ENCODE measurements at places on chromosomes 2 and 18.

DNA sequence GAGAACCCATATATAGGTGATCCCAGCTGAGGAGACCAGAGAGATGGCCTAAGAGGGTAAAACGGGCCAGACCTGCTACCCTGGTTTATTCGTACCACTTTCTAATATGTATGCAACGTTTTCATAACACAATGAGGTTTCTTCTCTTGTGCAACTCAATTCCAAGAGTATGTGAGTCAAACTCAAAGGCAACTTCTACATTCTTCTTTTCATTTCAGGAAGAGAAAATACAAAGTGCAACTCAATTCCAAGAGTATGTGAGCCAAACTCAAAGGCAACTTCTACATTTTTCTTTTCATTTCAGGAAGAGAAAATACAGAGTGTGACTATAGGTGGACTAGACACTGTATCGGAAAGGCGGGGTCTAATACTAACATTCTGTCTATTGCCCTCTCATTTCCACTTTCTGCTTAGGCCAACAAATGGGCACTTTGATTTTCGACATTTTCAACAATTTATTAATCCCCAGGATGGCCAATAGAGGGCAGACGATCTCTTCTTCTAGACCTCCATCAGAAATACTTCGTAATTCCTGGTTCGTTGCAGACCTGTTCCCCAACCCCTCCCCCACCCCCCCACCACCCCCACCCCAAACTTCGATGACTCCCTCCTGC, 3.7 kb upstream of the CRIM1 start:
- no peak for DNase-seq

DNA sequence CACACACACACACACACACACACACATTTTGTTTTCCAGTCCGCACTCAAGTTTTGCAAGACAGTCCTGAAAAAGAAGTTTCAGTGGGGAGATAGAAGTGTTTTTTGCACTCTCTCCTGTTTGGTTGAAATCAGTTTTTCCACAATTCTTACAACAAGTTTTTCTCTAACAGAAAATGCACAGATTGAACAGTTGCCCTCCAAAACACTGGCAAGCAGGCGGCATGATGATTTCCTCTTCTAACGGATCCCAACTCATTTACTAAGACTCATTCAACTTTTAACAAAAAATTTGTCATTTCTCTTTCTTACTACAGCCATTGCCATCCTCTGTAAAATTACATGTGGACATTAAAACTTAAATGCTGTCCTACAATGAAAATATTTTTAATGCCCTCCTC, 117.6 kb upstream of the DTNA start:
- no peak for DNase-seq

GRCh38 chr2:2788076-2788475, 457.0 kb upstream of the MYT1L start:
- DNase-seq = no peak

DNA sequence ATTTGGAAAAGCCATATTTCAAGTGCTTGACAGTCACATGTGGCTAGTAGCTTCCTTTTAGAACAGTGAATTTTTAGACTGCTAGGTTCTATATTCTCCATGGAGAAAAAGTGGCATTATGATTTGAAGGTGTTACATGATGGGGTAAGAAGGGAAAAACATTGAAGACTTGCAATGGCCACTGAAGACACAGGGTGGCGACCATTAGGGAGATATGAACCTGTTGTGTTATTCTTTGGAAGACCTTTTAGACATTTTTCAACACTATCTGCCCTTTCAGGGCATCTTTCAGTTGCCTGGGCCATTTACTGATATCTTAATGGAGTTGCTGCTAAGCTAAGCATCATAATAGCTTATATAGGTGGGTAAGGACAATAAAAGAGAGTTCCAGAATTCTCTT, 1387.2 kb downstream of the SUCLG1 start:
- no peak for DNase-seq

DNA sequence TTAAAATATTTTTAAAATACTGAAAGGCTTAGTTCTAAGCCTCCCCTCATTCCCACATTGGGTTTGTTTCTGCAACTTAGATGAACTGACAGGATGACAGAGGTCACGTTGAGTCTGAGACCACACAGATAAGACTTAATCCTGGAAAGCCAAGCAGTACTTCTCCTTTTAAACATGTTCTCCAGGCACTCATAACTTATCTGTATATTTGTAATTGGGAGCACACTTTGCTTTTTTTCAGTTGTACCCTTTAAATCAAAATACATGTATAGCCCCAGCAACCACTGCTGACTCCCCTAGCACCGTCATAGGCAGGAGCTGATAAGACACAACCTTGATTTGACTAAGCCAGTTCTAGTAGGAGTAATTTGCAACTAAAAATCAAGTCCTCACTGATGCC, 394.8 kb downstream of the PID1 start:
- no peak for DNase-seq

GRCh38 chr18:45611943-45612342, 3.3 kb upstream of the SLC14A2 start:
- no peak for DNase-seq

GRCh38 chr2:236782938-236783337, 213.3 kb downstream of the ACKR3 start:
- DNase-seq = no peak

GRCh38 chr2:224952936-224953657, 89.2 kb downstream of the DOCK10 start:
- DNase-seq = no peak

DNA sequence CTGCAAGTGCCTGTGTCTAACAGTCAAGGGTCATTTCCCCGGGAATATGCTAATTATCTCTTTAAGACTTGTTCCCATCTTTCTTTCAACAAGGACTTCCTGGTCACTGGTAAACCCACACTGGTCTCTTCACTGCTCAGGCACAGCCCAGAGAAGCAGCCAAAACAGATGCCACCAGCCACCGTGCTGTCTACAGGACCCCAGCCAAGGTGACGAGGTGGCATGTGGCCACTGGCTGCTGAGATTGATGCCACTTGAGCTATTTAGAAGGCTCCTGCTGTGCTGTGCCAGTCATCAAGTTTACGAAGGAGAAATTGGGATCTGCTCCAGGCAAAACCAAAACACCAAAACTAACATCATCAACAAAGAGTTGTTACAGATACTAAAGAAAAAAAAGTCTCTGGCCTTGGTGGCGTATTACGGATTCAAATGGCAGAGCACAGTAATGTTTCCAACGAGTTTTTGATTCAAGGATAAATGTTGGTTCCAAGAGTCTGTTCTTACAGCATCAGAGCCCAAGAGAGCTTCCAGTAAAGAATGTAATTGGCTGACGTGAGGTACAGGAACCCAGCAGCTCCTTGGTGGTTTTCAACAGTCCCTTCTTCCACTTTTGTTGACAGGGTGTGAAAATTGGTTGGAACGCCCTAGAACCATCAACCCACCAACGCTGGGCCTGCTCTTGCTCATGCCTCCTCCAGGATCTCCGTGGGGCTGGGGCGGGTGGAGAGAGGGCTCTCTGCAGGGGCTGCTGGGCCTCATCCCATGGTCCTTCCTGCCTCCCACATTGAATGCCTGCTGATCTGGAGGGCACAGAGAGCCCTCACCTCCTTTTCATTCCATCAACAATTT, 63.7 kb upstream of the ZCCHC2 start:
- DNase-seq = no peak

- no peak for DNase-seq
Observed at GRCh38 chr18:36704156-36704555, 124.6 kb downstream of the TPGS2 start.

DNA sequence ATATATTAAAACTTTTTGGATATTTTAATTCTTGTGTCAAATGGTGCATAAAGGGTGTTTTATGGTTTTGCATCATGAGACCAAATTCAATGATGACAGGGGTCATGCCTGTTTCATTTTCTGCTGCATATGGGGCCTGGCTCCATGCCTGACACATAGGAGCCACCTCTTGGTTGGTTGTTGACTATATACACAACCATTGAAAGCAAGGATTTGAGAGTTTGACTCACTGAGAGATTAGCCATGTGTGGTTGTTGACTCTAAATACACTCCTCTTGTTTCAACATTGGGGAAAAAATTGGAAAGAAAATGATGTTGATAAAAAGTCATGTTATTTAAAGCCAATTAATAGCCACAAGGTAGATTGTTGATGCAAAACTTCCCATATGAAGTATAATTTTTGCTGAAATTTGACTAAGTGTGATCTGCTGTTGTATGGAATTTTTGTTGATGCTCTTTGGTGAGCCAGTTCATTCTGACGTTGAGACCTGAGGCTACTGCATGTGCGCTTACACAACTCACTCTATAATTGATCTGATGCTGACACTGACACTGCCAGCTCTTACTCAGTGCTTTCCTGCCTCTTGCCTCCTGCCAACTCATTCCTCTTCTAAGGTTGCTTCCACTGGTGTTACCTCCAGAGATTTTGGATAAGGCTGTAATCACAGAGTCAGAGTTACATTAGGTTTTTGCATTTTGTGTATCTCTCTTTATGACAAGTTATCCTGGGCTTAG, 446.2 kb upstream of the SLC14A2 start:
- DNase-seq = no peak

Data from Caco-2 (cell line).